RCC 7860 (cell line): ENCODE measurements at places on chromosomes 12 and 14.

DNA sequence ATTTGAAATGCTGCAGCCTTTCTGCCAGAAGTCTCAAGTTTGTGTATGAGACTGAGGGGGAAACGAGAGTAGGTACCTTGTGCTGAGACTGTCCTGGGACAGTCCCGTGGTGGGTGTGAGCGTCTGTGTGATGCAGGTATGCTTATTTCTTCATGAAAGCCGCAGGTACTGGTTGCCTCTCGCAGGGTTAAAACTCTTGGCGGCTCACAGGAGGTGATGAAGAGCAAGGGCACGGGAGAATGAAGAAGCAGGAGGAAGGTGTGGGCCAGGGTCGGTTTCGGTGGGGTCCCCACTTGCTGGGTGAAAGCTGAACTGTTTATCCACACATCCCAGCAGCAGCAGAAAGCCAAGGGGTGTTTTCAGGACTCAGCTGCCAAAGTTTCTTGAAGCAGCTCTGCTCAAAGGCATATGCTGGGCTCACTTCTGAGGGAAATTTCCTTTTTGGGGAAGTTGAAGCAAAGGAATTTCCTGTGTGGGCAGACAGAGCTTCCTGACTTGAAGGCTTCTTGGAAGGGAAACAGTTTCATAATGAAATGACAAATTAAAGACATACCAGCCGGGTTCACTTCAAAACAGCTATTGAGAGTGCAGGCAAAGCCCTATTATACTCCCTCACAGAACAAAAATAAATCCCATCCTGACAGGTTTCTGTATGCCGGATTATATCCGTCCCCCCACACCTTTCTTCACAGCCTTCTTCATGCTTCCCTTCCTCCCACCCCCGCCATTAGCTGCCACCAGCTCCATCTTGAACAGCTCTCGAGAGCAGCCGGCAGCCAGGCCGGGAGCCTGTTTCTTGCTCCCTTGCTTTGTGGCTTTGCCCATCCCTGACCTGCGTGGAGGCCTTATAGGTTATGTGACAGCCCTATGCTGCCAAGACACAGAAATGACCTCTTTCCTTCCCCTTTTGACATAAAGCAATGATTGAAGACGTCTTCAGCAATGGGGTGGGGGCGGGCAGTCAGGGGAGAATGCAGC, 116.6 kb downstream of the ETV6 start:
- no peak for DNase-seq

- no peak for DNase-seq
Measured at GRCh38 chr14:92122761-92123160, 992 bp downstream of the CPSF2 start.

- no peak for DNase-seq
Measured at GRCh38 chr12:55762646-55763045, 19.7 kb downstream of the GDF11 start.

DNA sequence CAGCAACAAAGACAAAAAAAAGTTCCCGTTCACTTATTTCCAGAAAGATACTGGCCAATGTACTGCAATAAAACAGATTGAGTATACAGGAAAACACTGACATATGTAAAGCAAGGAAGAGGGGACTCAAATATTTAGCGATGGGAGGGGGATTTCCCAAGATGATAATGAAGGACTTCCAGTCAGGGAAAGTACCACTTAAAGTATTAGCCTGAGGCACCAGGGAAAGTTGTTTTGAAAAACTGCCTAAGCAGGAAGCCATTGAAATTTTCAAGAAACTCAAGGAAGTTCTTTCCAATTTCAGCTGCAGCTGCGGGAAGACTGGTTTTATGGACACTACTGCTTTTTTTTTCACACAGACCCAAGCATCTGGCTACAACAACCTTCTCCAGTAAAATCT, 1007.4 kb upstream of the NOVA1 start:
- no peak for DNase-seq

GRCh38 chr14:102150744-102151143, 11.0 kb downstream of the WDR20 start:
- DNase-seq = no peak

DNA sequence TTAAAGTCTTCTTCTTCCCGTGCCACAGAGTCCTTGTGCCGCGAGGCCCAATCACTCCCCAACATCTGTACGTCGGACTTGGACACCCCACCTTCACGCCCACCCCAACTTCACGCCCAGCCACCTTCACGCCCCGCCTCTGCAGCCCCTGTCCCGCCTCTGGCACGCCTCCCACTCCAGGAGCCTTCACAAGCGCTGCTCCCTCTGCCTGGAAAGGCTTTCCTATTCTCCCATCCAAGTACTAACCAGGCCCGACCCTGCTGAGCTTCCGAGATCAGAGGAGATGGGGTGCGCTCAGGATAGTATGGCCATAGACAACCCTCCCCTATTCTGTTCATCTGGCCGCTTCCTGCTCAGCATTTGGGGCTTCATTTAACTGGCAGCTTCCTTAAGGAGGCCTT, 17.3 kb upstream of the EIF5 start:
- no peak for DNase-seq

- no peak for DNase-seq
Measured at GRCh38 chr14:71985538-71986189, 53.4 kb downstream of the RGS6 start.

GRCh38 chr14:43790681-43791080, 716.4 kb downstream of the FSCB start:
- no peak for DNase-seq

DNA sequence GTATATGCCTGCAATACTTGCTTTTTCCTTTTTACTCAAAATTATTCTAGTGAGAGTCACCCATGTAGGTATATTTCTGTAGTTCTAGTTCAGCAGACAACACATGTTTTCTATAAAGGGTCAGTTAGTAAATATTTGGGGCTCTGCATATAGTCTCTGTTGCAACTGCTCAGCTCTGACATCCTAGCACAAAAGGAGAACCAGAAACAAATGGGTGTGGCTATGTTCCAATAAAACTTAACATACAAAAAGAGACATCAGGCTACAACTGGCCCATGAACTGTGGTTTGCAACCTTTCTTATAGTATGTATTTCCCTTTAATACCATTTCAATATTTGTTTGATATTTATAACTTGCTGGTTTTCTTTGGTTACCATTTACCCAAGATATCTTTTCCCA, 11.9 kb downstream of the NT5DC3 start:
- DNase-seq = no peak

GRCh38 chr12:2751230-2751629, 43.5 kb upstream of the FKBP4 start:
- DNase-seq = no peak

- DNase-seq = no peak
Measured at GRCh38 chr14:90512329-90512991, 115.6 kb downstream of the CALM1 start.

GRCh38 chr12:104516821-104517220, 60.1 kb downstream of the CHST11 start:
- no peak for DNase-seq

DNA sequence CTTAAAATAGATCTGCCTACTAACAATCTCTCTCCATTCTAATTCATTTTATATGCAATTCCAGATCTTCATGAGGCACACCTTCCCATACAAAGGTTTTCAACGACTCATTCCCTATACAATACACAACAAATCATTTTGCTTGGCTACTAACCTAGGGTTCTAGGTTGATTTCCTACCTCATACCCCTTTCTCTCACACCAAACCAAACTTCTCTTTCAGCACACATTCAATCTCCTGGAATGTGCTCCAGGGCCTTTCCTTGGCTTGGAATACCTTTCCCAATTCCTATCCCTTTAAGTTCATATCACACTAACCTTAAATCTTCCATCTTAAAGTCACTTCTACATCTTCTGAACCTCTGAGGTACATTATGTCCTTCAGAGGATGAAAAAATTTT, 38.7 kb upstream of the MTERF2 start:
- no peak for DNase-seq

DNA sequence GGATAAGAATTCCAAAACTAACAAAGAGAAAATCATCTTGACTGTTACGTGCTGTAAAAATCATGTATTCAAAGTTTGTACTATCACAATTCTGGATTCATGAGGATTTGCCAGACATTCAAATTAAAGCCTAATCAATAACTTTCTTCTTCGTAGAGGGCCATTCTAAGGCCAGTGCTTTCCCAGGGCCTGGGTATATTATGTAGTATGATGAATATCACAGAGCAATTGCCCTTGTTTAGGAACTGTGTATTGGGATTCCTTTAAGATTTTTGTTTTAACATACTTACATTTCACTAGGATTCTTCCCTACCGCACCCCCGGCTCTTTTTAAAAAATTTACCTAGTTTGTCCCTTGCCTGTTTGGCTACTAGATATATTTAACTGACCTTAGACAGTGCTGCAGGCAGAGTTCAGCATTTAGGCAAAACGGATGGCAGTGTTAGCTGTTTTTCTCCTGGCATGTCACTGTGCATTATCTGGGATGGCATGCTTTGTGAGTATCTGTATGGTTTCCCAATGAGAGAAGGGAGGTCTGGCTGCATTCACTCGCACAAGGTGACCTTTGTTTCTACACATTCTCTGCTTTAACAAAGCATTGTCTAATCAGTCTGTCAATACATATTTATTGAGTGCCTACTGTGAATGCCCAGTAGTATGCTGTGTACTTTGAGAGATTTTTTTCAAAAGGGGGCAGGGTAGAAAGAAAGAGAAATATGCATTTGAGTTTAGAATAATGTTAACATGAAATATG, 63.3 kb downstream of the ERC1 start:
- no peak for DNase-seq

- DNase-seq = no peak
Measured at GRCh38 chr14:104967386-104968152, 10.6 kb downstream of the AHNAK2 start.

DNA sequence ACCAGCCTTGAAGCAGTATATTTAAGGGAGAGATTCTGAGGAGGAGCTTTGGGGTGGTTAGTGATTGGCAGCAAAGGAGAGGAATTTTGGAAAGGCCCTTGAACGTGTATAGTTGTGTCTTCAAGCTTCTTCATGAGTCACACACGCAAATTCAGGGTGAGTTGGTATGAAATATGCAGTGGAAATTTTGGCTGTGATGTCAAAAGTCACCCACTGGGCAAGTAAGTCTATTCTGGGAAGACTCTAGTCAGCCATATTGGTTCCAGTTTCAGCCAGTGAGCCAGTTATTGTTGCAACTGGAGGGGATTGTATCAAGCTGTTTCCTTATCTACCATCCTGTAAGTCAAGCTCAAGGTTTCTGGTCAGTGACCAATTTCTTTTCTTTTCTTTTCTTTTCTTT, 32.0 kb upstream of the VASH1 start:
- no peak for DNase-seq

GRCh38 chr14:81401420-81402122, 1.4 kb upstream of the STON2 start:
- peak; percentile 75 for DNase-seq

GRCh38 chr12:53131844-53132243, 28.6 kb downstream of the SOAT2 start:
- no peak for DNase-seq

DNA sequence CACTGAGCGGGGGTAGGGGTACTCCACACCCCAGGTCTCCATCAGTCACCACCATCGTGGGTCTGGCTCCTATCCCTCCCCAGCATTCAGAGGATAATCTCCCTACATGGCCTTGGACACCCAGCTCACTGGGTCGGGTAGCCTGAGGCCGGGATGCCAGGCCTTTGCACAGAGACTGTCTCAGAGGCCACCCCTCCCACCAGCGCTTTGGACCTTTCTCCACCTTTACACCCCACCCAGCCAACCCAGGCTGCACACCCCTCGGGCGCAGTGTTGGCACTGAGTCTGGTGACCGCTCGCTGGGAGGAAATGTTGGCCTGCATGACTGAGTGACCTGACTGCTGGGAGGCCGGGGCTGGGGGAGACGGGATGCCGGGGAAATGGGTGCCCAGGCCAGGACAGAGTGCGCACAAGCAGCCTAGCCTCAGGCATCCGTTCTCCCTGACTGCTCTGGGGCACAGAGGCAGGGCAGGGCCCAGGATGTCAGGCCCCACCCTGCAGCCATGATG, 10.6 kb upstream of the LBHD2 start:
- peak; percentile 83 for DNase-seq

GRCh38 chr14:84453307-84453950, 1076.5 kb upstream of the FLRT2 start:
- DNase-seq = no peak

GRCh38 chr12:64544371-64545080, 65.8 kb upstream of the RASSF3 start:
- DNase-seq = no peak

- peak; percentile 93 for DNase-seq
Measured at GRCh38 chr12:124480469-124481256, 86.7 kb downstream of the NCOR2 start.

DNA sequence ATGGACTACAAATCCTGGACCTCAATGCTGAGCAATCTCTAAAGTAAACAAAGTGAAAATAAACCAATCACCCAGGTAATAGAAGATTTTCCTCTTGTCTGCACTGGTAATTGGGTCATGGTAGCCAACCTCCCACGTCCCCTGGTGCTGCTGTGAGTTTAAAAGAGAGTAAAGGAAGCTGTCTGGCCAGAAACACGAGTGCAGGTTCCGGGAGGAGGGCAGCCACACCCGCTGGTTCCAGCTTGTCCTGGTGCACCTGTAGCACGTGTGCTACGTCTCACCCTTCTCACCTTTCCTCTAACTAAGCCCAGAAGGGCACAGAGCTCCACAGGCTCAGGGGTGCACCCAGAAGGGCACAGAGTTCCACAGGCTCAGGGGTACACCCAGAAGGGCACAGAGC, 5.4 kb downstream of the CRACR2A start:
- DNase-seq = no peak

GRCh38 chr12:92573104-92573503, 129.7 kb upstream of the PLEKHG7 start:
- DNase-seq = no peak

DNA sequence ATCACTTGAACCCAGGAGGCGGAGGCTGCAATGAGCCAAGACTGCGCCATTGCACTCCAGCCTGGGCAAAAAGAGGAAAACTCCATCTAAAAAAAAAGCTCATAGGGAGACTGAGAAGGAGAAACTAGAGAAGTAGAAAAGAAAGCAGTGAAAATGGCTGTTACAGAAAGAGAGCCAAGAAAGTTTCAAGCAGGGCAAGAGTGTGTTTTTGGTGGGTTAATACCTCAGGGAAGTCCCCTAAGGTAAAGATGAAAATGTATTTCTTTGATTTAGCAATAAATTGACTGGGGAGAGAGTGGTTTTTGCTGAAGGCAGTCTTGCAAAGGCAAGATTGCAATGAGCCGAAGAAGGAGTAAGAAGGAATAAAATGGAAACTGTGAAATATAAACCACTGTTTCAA, 10.0 kb upstream of the DUSP16 start:
- DNase-seq = no peak

GRCh38 chr14:84750763-84751554, 779.0 kb upstream of the FLRT2 start:
- no peak for DNase-seq

GRCh38 chr12:124770728-124771127, 92.9 kb downstream of the SCARB1 start:
- DNase-seq = no peak

DNA sequence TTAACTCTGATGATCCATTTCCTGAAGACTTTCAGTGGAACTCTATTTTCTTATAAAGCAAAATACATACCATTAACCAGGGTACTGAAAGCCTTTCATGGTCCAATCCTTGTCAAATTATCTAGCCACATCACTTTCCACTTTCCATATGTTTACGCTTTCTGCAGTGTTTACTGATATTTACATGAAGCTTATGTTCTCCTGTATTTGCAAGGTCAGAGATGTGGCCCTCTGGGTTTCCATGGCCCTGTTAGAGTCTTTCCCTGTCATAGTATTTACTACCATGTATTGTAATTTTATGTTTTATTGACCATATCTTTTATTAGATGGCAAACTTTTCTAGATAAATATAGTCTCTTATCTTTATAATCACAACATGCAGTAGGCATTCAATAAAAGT, 23.5 kb upstream of the IGF1 start:
- DNase-seq = no peak
